ENCODE measurements at places on chromosomes 4 and X.

DNA sequence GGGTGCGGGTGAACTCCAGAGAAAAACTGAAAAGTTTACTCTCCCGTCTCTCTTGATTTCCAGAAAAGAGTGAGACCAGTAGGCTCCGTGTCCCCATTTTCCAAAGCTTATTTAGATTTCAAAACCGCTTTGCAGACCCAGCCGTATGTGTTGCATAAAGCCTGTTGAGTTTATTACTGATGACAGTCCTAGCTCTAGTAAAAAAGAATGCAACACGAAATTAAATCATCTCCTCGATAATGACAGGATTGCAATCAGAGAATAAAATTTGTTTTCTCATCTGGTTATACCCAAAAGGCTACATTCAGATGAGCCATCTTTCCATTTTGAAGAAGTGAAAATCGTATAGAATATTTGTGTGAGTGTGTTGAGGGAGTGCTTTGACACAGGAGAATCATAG is 16.1 kb upstream of the VCX3A start:
- DNase-seq, result no peak

DNA sequence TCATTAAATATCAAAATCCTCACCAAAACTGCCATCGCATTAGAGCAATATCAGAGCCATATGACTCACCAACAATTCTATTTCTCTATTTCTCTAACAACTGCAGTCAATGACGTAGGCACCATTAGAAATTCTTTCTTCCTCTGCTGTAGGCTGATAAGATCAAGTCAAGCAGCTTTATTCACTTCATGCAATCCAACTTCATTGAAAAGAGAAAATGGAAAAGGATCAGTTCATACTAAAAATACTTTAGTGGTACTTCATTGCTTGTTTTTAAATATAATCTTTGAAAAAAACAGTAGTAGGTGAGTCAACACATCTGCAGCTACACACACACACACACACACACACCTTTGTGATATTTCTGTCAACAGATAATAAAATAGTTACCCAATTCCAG is 345.3 kb upstream of the TENM3 start:
- DNase-seq, result no peak

DNA sequence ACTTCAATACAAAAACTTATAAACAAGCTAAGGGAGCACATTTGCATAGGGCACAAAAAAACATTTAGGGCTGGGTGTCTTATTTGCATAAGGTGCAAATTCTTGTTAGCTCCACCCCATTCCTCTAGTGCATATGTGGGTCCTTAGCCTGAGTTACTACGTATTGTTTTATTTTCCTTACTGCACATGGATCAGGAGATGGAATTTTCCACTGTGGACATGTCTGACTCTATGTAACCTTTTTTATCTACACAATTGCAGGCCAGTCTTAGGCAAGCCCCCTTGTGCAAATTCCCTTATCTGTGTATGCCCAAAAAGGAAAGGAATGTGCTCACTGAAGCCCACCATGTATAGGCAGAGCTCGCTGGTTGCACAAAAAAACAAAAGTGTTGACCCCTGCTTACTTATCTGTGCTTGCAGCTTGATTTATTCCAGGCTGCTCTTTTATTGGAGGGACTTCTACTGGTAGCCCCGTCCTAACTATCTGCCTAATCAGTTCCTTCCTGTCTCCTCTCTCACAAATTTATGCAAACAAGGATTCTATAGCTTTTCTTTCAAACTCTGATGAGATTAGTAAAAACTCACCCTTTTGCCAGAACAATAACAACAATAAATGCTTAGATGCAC is 359.0 kb upstream of the MAGEB16 start:
- DNase-seq, result no peak

DNA sequence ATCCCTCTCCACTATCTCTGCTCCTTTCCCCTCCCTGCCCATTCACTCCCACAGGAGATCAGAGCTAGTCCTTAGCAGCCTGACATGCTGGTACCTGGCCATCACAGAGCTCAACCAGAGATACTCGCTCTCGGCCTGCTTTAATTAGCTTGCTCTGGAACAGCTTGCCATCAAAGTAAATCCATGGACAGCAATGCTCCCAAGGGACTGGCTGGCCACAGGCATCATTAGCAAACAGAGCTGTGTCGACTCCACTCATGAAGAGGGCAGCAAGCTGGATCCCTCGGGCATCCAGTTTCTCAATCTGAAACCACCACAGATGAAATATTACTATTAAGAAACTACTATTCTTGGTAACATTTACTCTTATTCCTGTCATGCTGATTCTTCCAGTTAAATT is 43.4 kb upstream of the PHF8 start:
- no peak for DNase-seq

DNA sequence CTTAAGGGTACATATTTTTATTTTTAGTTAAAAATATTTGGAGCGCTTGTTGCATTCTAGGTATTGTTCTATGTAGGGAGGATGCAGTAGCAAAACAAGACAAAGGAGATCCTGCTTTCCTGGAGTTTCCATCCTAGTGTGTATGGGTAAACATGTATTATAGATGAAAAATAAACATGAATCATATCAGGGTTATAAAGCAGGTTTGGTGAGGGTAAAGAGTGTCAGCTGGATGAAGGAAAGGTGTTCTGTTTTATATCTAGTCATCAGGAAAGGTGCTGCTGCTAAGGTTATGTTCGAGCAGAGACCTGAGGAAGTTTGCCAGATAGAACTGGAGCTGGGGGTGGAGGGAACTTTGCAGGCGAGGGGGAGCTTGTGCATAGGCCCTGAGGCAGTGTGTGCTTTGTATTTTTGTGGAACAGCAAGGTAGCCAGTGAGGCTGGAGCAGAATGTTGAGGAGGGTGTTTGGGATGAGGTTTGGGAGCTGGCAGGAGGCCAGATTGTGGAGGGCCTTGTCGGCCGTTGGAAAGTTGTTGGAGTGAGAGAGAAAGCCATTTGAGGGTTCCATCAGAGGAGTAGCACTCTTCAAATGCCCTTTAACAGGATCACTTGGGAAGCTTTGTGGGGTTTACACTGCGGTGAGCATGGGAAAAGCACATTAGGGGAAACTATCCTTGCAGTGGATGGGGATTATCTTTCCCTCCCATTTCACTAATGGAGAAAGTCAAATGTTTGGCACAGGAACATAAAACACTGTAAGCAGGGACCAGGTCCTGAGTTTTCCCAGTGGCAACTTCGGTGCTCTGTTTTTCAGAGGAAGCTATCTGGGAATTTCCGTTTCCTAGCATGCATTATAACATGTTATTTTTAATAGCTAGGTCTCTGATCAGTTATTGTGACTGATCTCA is 35.9 kb downstream of the AFF1 start:
- DNase-seq, result no peak

GRCh38 chr4:73761856-73762255 is 21.5 kb downstream of the CXCL8 start:
- DNase-seq, result no peak

GRCh38 chr4:154660052-154660451 is 47.6 kb upstream of the FGG start:
- DNase-seq, result no peak
